ENCODE measurements at places on chromosomes 7 and 10. TPM values are rescaled to one million over a fixed set of nuclear protein-coding genes. Genes with fewer than 3 reads are reported as not detected.

- H3K27me3 ChIP-seq: no peaks in the 10 kb centered on the region
- H3K4me3 ChIP-seq: no peak overlapping the region
- no peak for DNase-seq
- H3K4me1 ChIP-seq: no peaks in the 10 kb centered on the region
- H3K36me3 ChIP-seq: peaks cover 10% of the 10 kb centered on the region
These were observed 20.6 kb downstream of the ZDHHC6 start for GRCh38 chr10:112426111-112426510.

GRCh38 chr7:2360796-2361195 is 6.2 kb downstream of the EIF3B start:
- H3K4me3 ChIP-seq: no peak overlapping the region
- H3K36me3 ChIP-seq: peaks cover 54% of the 10 kb centered on the region

GRCh38 chr7:55552320-55553023 is 19.8 kb downstream of the VOPP1 start:
- H3K4me3 ChIP-seq: no peak overlapping the region
- no peaks in the 10 kb centered on the region for H3K36me3 ChIP-seq
- DNase-seq: no peak
- H3K4me1 ChIP-seq: peaks cover 54% of the 10 kb centered on the region
- H3K27me3 ChIP-seq: no peaks in the 10 kb centered on the region

DNA sequence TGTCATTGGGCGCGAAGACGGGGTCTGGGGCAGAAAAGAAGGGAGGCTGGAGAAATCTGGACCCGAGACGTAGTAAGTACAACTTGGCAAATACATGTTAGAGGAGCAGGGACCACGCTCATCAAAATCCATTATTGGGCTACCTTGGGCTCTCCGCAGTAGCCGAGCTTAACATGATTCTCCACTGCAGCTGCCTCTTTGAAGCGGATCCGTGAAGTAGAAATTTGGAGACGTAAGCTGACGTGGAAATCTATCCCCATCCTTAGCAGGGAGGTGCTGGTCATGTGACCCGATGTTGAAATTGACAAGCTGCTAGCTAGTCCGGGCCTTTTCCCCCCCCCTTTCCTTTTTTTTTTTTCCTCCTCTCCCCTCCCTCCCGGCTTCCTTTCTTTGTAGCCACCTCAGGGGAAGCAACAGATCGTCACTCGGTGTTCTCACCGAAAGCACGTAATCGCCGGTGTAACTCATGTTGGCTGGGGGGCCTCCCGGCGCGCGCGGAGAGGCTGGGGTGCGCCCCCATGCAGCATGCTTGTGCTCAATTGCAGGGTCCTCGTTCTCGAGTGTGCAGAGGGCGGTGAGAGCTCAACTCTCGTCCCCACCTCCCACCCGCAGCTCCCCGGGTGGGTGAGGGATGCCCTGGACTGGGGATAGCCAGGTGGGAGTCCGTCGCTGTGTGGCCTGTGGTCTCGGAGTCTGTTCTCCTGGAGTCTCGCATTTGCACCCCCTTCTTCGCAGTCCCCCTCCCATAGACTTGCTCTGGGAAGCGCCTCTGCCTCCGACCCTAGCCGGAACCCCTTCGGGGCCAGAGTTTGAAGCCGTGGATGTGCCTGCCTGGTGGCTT is at the start of gene HOXA11:
TSS of gene HOXA11 (minus strand) at position 220 of the 841 bp plus-strand sequence. CDS start at position 132, 88 bp downstream.
- H3K4me3 ChIP-seq: peak within 1 kb of the TSS; percentile 53
- H3K4me1 ChIP-seq: peaks cover 14% of the 10 kb centered on the region
- DNase-seq: no peak
- H3K27me3 ChIP-seq: no peaks in the 10 kb centered on the region
- H3K36me3 ChIP-seq: no peaks in the 10 kb centered on the region

GRCh38 chr7:140915935-140916555 is 8.7 kb downstream of the BRAF start:
- no peaks in the 10 kb centered on the region for H3K4me1 ChIP-seq
- H3K36me3 ChIP-seq: no peaks in the 10 kb centered on the region
- no peak overlapping the region for H3K27ac ChIP-seq
- no peaks in the 10 kb centered on the region for H3K27me3 ChIP-seq
- H3K4me3 ChIP-seq: no peak overlapping the region

GRCh38 chr7:149792220-149792595 is 18.8 kb upstream of the ZNF467 start:
- no peaks in the 10 kb centered on the region for H3K4me1 ChIP-seq
- no peak for DNase-seq
- H3K4me3 ChIP-seq: no peak overlapping the region
- H3K27me3 ChIP-seq: no peaks in the 10 kb centered on the region
- no peak overlapping the region for H3K27ac ChIP-seq
- no peaks in the 10 kb centered on the region for H3K36me3 ChIP-seq

DNA sequence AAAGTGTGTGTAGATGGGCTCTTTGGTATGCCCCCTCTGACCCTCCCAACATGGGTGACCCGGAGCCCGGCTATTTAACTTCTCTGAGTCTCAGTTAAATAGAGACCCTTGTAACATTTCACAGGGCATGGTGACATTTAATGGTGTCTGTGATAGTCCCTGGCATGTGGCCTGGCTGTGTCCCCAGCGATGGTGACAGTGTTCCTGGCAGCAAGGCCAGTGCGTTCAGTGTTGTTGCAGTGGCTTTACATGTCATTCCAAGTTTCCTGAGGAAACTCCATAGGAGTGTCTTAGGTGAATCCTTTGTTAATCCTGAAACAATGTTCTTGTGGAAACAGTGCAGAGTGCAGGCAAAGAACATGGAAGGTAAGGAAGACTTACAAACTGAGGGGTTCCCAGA is 137.0 kb downstream of the RAMP3 start:
- no peak for DNase-seq
- no peaks in the 10 kb centered on the region for H3K36me3 ChIP-seq
- no peak overlapping the region for H3K4me3 ChIP-seq
- H3K27ac ChIP-seq: no peak overlapping the region
- no peaks in the 10 kb centered on the region for H3K27me3 ChIP-seq
- no peaks in the 10 kb centered on the region for H3K4me1 ChIP-seq

DNA sequence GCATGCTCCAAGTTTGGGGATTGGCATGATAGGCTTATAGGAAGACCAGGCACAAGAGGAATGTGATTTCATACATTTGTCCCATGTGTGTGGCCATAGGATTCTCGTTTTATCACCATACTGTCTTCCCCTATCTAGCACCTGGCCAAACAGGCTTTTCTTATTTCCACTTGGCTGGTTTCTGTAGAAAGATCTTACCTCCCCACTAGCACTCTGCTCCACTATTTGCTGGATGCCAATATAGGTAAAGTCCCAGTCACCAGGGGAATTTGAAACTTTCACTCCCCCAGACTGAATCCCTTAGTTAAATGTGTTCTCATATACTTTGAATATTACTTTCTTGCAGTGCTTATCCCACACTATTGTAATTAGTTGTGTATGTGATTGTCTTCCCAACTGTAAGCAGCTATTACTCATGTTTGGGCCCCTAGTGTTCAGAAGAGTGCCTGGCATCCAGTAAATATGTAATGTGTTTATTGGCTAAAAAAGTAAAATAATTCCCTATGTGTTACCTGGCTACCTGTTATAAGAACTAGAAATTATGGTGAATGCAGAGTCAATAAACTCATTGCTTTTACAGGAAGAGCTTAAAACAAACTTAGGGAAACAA is 109.0 kb downstream of the LRMDA start:
- no peak overlapping the region for H3K4me3 ChIP-seq
- H3K27me3 ChIP-seq: peaks cover 8% of the 10 kb centered on the region
- H3K4me1 ChIP-seq: no peaks in the 10 kb centered on the region
- no peak overlapping the region for H3K27ac ChIP-seq

- DNase-seq: no peak
- peaks cover 48% of the 10 kb centered on the region for H3K4me1 ChIP-seq
- peak overlapping the region; percentile 91 for H3K27ac ChIP-seq
- no peaks in the 10 kb centered on the region for H3K36me3 ChIP-seq
These were observed 8.0 kb upstream of the HSPB1 start for GRCh38 chr7:76294344-76295024.

DNA sequence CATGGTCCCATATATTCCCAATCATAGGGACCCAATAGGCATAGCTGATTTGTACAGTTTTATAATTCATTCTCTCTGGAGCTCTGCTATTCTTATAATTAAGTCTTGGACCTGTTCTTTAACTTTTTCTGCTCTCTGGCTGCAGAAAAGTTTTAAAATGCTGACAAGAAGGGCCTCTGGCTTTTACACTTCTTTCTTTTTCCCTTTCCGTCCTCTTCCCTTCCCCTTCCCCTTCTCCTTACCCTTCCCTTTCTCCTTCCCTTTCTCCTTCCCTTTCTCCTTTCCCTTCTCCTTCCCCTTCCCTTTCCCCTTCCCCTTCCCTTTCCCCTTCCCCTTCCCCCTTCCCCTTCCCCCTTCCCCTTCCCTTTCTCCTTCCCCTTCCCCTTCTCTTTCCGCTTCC is 101.3 kb upstream of the TPK1 start:
- H3K27ac ChIP-seq: no peak overlapping the region
- no peak for DNase-seq
- no peak overlapping the region for H3K4me3 ChIP-seq

GRCh38 chr7:105800442-105800841 is 76.0 kb downstream of the ATXN7L1 start:
- H3K36me3 ChIP-seq: no peaks in the 10 kb centered on the region
- no peak for DNase-seq
- peaks cover under 1% of the 10 kb centered on the region for H3K4me1 ChIP-seq
- no peaks in the 10 kb centered on the region for H3K27me3 ChIP-seq
- no peak overlapping the region for H3K4me3 ChIP-seq
- H3K27ac ChIP-seq: no peak overlapping the region

DNA sequence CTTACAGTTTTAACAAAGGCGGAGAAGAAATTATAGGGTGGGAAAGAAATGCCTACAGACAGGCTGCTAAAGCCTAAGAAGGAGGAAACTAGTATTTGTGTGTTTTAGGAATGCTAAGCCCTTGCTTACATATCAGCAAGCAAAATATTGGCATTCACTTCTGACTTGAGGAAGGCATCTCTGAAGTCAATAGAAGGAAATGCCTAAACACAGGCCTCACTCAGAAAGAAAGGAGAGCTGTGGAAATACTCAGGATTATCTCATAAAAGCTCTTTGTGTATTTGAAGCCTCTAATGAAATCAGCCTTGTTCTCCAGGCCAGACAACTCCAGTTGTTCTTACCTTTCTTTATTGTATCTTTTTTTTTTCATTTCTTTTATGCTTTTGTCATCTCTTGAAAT is 158.0 kb downstream of the AUTS2 start:
- no peaks in the 10 kb centered on the region for H3K36me3 ChIP-seq
- H3K27me3 ChIP-seq: no peaks in the 10 kb centered on the region

GRCh38 chr10:3782451-3783315 is 2.3 kb downstream of the KLF6 start:
- H3K4me3 ChIP-seq: peak overlapping the region; percentile 96
- peaks cover 32% of the 10 kb centered on the region for H3K36me3 ChIP-seq
- H3K4me1 ChIP-seq: peaks cover 21% of the 10 kb centered on the region

DNA sequence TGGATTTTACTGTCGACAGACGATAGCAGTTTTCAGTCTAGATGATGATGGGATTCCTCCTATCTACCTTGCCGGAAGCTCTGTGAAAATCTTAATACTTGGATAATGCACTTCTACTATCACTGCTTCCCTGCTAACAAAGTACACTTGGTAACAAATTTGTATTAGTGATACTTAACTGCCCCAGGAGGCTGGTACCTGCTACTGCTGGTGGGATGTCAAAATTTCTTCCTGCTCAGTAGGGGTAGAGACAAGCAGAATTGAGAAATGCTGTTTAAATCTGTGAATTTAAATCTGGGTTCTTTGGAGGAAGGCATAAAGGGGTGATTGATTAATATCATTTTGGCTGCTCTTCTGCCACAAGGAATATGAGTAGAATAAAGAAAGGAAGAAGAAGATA is 99.8 kb upstream of the STRIP2 start:
- no peak overlapping the region for H3K27ac ChIP-seq
- no peak overlapping the region for H3K4me3 ChIP-seq
- peaks cover 3% of the 10 kb centered on the region for H3K4me1 ChIP-seq
- H3K27me3 ChIP-seq: no peaks in the 10 kb centered on the region

- H3K4me3 ChIP-seq: no peak overlapping the region
- H3K27me3 ChIP-seq: no peaks in the 10 kb centered on the region
- H3K27ac ChIP-seq: no peak overlapping the region
- H3K36me3 ChIP-seq: no peaks in the 10 kb centered on the region
- DNase-seq: no peak
These were observed 135.0 kb downstream of the CDH23 start for GRCh38 chr10:71531485-71532446.

DNA sequence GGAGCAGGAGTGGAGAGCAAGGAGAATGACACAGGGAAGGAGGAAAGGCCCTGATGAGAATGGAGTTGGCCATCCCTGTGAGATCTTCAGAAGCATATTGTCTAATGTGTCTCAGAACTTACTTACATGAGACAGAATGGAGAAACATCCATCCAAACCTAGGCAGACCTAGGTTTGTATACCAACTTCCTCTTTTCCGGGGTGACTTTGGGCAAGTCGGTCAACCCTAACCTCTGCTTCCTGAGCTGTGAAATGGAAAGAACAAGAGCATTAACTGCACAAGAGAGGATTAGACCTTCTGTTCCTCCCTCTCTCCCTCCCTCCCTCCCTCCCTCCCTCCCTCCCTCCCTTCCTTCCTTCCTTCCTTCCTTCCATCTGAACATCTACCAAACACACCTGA is 4.5 kb downstream of the GHRHR start:
- no peaks in the 10 kb centered on the region for H3K36me3 ChIP-seq
- DNase-seq: no peak
- H3K4me1 ChIP-seq: no peaks in the 10 kb centered on the region
- no peak overlapping the region for H3K4me3 ChIP-seq

GRCh38 chr10:33229252-33229948 is 105.1 kb downstream of the NRP1 start:
- DNase-seq: no peak
- no peak overlapping the region for H3K4me3 ChIP-seq
- peaks cover 17% of the 10 kb centered on the region for H3K4me1 ChIP-seq
- 0 out of 2 replicates have a peak, but pooled peaks cover 3% of the 10 kb centered on the region for H3K36me3 ChIP-seq

DNA sequence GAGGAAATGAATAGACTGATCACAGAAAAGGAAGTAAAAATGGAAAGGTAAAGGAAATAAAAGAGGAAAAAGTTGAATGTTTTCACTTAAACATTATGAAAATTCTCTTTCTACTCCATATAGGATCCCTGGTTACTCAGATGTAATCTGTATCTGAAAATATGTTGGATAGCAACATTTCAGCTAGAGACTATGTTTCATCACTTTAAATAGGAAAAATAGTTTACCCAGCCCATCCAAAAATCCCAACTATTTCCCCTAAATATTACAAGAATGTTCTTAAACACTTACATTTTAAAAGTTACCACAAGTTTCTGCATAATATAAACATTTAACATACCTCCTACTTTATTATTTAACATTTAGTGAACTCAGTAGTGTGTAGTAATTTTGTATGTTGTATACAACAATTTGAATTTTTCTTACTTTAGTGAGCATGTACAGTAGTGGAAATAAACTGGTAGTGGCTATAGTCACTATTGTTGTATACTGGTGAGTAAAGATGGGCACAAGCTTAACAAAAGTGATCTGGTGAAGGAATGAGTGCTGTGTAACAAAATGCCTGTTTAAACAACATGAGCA is 27.1 kb downstream of the SLF2 start:
- H3K27me3 ChIP-seq: no peaks in the 10 kb centered on the region
- no peaks in the 10 kb centered on the region for H3K4me1 ChIP-seq
- H3K4me3 ChIP-seq: no peak overlapping the region
- no peak overlapping the region for H3K27ac ChIP-seq

GRCh38 chr7:57404343-57404966 is 45.5 kb upstream of the ZNF716 start:
- H3K4me1 ChIP-seq: no peaks in the 10 kb centered on the region
- no peaks in the 10 kb centered on the region for H3K27me3 ChIP-seq
- H3K4me3 ChIP-seq: no peak overlapping the region
- DNase-seq: no peak

Gene ARHGEF35
- 12.0 TPM for total RNA-seq

Gene CCL24
- total RNA-seq: not detected

Gene EPO
- not detected for total RNA-seq

Gene ASCC1
- total RNA-seq: 114 TPM

Gene SEMA3A
- 43.3 TPM for total RNA-seq

Gene GDF2
- not detected for total RNA-seq

Gene C10orf71
- total RNA-seq: not detected

Gene NOLC1
- total RNA-seq: 182 TPM

Data from Panc1 (cell line).